MM.1S (cell line): ENCODE measurements at places on chromosomes 3 and 15.

DNA sequence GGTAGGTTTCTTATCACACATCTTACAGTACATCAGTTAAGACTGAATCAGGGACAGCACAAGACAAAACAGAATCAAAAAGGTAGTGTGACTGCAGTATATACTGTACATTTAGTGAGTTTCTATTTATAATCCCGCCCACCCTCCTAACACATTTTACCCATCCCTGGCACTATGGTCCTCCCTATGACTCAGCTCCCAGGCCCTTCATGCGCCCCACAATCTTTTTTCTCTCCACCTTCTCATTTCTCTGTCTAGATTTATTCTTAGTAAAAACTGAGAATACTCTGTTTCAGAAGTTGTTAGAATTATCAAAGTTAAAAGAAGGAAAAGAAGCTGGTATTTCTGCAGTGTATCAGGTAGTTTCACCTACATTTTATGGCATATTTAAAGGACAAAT, 427.3 kb downstream of the CNTN4 start:
- no peak for DNase-seq

DNA sequence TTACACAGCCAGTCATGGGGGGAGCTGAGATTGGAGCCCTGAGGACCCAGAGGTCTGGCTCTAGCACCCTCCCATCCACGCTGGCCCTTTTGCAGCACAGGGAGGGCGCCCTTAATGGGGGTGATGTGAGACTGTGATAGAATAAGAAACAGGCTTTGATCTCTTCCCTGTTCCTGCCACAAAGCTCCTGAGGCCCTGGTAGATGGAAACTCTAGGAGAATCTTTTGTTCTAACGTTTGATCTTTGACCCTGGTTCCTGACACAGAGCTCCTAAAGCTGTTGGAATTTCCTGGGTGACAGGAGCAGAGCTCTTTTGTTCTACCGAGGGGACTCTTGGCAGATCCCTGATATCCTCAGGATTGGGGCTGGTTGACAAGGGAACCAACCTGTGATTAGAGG, 1.2 kb upstream of the UROC1 start:
- no peak for DNase-seq

DNA sequence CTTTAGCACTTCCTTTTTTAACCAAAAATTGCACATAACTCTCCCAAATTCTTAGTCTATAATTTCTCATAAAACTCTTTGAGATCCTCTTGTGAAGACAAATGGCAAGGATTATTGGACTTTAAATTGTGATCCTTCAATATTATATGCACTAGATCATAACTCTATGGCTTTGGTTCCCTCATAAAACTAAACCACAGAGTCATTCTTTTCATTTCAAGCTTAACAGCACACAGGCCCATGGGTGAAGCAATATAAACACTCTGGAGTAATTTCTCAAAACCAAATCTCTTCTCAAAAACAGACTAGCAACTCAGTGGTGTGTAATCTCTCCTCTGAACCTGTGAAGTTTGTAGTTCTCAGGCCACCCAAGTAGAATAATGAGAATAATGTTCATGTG, 171.0 kb upstream of the NECTIN3 start:
- no peak for DNase-seq

DNA sequence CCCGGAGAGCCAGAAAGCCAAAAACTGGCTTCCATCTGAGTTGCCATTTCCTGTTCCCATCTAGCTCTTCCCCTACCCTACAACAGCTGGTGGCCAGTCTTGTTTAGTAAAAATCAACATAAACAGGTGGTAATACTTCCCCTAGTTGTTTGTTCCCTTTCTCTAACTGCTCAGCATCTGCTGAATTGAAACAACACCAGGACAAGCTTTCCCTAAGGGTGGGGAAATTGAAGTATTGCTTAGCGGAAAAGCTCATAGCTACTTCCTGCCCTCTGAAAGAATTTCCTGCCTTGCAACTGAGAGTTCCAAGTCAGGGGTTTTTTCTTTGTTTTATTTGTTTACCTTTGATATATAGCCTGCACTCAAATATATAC, 66.8 kb downstream of the HMG20A start:
- no peak for DNase-seq

GRCh38 chr15:96342406-96343112, 12.1 kb downstream of the NR2F2 start:
- DNase-seq: no peak

- no peak for DNase-seq
Observed at GRCh38 chr15:80887148-80887547, 102.5 kb downstream of the MESD start.

GRCh38 chr15:63805993-63806980, 27.5 kb downstream of the HERC1 start:
- DNase-seq: no peak

DNA sequence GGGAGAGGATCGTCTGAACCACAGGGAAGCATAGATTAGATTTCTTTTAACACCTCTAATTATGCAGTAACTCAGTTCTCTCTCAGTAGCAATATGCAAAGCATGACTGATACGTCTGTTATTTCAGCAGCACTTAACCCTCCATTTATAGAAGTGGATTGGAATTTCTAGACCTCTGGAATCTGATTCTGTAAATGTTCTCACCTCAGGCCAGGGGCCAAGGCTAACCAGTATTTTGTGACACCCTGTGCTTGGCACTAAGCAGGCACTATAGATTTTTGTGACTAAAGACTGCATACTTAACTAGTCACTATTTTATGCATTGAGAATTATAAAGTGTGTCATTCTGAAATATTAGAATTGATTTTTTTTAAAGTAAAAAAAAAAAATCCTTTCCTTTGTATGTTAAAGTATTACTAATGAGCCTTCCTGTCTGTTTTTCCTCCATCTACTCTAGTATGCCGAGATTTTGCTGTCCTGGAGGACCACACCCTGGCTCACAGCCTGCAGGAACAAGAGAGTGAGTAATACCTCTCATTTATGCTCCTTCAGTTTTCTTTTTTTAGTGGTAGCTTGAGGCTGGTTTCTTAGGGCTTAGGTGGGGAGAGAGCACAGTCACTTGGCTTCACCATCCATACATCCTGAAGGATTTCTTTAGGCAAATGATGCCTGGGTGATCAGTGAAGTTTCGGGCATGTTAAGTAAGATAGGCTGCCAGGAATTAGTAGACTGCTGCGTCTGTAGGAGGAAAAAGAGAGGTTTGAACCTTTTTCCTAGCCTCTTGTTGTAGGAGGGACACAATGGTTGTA, 26.5 kb upstream of the UTS2B start:
- no peak for DNase-seq

DNA sequence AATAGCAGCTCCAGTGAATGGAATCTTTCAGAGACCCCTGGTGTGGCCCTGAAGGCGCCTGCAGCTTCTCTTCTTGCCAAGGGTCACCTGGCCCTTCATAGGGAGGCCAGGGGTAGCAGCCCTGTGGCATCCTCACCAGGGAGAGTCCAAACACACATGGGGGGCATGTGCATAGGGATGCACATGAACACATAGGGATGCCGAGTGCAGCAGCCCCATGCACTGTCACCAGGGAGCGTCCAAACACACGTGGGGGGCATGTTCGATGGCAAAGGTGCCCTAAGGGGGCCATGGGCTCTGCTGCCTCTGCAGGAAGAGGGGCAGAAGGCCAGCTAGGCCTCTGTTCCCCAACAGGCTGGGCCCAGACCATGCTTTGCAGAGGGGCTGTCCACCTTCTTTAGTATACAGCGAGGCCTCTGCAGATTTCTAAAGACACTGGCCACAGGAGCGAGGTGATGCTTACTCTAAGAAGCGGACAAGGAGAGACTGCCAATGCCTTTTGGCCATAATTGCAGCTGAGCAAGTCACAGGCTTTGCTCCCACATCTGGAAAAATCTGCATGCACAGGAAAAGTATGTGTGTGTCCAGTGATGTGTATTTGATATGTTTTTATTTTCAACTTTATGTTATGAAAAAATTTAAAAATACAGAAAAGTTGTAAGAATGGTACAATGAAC, 21.0 kb downstream of the ANAPC13 start:
- DNase-seq: no peak

DNA sequence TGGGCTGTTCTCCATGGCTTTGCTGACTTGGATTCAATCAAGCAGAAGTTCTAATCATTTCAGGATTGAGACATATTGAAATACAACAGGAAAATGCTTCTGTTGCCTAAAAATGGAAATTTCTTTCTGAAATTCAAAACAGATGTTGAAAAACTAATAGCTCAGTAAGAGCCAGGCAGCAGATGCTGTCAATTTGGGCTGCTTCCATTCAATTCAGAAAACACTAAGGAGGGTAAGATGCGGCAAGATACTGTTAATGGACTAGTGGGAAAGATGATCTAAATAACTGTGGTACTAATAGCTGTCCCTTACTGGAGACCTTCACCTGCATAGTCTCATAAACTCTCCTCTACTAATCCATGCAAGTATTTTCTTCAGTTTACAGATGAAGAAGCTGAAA, 53.5 kb downstream of the DGKG start:
- DNase-seq: no peak

DNA sequence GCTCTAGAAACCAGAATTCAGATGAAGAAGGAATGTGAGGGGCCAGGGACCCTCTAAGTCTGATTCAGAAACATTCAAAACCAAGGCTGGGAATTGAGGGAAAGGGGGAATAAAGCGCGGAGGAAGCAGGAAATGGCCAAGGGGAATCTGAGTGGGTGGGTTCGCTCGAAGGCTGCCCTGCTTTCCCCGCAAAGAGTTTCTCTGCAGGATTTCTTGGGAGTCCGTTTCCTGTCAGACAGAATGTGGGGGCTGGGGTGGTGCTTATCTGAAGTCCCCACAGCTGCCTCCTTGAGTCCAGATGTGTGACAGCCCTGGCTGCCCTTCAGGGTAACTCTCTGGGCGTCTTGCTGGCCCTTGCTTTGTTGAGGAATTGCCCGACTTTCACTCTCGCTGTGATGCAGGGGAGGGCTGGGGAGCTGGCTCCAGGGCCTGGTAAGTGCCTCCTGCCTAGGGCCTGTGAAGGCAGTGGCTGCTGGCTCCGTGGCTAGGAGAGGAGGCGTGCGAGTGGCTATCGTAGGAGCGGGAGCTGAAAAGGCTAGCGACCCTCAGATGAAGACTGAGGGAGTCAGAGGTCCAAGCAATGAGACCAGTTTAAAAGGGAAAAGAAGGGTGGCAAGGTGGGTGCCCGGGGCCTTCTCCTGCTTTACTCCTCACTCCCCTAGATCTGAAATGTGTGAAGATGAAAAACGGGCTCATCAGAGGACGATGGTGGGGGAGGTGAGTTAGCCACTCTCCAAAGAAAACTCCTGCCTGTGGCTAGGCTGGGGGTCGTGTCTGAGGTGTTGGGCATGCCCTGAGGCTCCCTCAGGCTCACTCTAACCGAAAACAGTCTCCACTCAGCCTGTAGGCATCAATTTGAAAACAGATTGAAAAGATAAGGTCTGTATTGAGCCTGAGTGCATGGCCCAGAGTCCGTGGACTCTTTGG, 143.9 kb upstream of the UMPS start:
- DNase-seq: no peak
